ENCODE measurements at places on chromosomes 7 and 10.

- DNase-seq, result no peak
Measured at GRCh38 chr10:48439581-48440041, 133.1 kb downstream of the MAPK8 start.

- DNase-seq, result no peak
Measured at GRCh38 chr10:59877191-59877671, 29.1 kb downstream of the CCDC6 start.

DNA sequence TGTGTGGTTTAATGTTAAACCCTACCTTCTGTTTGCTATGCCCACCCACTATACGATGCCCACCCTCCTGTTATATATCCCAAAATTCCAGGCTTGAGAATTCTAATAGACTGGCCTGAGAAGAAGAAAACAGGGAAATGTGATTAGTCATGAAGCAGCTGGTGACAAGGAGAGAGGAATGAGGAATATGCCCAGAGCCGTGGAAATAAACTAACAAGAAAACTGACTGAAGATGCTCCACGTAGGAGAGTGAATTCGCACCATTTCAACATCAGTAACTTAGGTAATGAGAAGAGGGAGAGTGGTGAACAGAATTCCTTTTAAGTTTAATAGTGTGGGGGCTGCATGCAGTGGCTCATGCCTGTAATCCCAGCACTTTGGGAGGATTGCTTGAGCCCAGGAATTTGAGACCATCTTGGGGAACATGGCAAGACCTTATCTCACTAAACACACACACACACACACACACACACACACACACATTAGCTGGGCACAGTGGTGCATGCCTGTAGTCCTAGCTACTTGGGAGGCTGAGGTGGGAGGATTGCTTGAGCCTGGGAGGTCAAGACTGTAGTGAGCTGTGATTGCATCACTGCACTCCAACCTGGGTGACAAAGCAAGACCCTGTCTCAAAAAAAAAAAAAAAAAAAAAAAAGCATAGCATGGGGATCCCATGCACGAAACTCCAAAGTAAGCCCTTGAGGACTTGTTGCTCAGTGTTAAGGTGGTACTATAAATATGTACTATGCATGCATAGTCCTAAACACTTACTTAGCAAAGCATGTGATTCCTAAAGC lies 16.1 kb upstream of the SYPL1 start:
- DNase-seq, result no peak

DNA sequence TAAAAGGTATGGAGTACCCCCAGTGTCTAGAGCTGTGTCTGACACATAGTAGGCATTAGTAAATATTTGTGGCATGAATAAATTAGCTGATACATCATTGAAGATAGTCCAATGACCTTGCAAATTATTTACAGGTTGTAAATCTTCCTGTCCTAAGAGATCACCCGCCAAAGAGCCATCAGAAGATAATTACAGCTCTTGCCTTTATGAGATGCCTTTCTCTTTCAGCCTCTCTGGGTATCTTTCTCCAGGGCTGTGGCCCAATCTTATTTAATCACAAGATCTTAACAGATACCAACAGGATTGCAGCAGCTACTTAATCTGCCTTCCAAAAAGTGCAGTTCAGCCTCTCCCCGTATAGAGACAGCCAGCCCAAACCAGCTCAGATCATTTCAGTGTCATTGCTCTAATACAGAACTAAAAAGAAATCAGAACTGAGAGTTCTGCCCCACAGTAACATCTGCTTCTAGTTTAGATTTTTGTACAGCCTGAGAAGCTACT lies 41.5 kb downstream of the MYOF start:
- DNase-seq, result no peak

DNA sequence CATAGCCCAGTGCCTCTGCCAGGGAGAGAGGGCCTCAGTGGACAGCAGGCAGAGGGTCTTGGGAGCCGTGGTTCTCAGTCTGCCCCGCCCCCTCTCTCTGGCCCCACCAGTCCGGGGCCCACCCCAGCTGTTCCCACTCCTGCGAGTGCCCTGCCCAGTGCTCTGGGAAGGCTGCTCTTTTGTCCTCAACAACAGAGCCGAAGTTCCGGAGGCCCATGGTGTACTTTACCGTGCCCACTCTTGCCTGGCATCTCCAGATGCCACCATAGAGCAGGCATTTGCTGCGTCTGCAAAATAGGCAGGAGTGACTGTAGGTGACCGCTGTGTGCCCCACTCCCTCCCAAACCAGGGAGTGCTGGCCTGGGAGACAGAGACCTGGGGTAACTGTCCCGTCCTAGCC lies 29.3 kb upstream of the PCBD1 start:
- no peak for DNase-seq

GRCh38 chr7:81769891-81770727 lies at the start of gene HGF:
HGF (minus strand) TSS chr7:81770047; CDS start chr7:81769971, 76 bp downstream.
- DNase-seq, result no peak

- no peak for DNase-seq
Measured at GRCh38 chr7:142560166-142560565, 189.1 kb upstream of the PRSS1 start.

GRCh38 chr7:86863452-86863851 lies 196.0 kb downstream of the ELAPOR2 start:
- no peak for DNase-seq

DNA sequence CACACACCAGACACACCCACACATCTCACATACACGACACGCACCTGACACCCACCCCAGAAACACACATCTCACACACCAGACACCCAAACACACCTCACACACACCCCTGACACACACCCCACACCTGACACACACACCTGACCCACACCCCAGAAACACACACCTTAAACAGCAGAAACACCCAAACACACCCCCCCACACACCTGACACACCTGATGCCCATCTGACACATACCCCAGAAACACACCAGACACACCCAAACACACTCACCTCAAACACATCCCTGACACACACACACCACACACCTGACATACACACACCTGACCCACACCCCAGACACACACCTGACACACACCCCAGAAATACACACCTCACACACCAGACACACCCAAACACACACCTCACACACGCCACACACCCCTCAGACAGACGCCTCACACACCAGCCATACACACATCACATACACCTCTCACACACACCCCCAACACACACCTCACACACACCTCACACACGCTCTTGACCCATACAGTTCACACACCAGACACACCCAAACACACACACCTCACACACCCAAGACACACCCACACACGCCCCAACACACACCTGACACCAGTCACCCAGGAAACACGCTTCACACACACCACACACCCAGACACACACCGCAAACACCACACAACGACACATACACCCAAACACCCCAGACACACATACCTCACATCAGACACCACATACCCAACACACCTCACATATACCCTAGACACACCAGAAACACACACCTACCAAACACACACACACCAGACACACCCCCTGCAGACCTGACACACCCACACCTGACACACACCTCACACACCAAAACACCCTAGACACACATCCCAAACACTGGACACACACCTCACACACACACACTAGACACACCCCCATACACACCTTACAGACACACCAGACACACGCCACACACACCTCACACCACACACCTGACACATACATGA lies 1.7 kb upstream of the CALY start:
- no peak for DNase-seq
